ENCODE measurements at places on chromosomes 13 and 19.

- no peak for DNase-seq
Observed at GRCh38 chr13:80921971-80922370, 581.0 kb upstream of the SPRY2 start.

- peak; percentile 28 for DNase-seq
Observed at GRCh38 chr13:39132286-39133230, 94.3 kb downstream of the NHLRC3 start.

GRCh38 chr13:51618626-51619025 lies 34.4 kb downstream of the WDFY2 start:
- no peak for DNase-seq

DNA sequence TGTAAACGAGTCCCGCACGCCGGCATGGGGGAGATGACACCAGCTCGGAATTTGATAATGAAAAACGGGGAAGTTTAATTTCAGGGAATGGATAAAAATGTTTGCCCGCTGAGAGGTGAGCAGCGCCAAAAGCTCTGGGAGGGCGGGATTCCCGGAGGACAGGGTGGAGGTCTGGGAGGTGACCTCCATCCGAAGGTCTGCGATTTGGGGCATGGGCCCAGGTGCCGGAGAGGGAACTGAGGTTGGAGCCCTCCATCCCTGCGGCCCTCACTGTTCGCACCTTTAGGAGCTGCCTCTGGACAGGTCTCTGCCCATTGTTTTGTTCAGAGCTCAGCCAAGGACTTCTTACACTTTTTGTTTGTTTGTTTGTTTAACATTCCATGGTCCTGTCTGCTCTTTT lies 129.8 kb downstream of the URI1 start:
- no peak for DNase-seq

DNA sequence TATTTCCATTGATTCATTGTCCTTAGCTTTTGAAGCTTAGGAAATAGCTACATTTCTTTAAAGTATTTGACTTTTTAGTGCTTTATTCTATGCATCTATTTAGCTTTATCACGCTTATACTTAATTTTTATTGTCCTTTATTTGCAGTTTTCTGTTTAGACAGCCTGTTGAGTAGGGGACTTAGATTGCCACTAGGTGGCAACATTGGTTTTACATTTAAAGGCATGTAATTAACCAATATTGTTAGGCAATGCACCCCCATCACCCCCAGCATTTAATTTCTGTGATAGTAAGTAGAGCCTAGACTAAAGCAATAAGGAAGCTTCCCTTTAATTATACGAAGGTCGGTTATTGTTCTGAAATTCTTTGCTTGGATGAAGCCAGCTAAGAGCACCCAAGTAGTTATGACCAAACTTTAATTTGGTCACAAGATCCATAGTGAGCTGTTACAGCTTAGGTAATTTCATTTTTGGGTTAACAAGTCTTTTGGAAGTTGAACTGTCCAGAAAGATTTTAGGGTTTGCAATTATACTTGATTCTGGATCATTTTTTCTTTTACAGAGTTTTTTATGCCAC lies 36.5 kb downstream of the B3GLCT start:
- peak; percentile 5 for DNase-seq

DNA sequence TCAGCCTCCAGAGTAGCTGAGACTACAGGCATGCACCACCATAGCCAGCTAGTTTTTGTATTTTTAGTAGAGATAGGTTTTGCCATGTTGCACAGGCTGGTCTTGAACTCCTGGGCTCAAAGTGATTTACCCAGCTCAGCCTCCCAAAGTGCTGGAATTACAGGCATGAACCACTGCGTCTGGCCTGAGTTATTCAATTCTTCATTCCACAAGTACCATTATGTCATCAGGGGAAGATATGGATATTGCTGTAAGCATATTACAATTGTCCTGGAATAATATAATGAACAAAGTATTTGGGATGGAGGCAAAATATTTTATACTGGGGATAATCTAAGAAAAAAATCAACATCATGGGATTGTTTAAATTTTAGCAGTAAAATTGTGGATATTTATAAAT lies 646.0 kb upstream of the SLITRK6 start:
- no peak for DNase-seq

DNA sequence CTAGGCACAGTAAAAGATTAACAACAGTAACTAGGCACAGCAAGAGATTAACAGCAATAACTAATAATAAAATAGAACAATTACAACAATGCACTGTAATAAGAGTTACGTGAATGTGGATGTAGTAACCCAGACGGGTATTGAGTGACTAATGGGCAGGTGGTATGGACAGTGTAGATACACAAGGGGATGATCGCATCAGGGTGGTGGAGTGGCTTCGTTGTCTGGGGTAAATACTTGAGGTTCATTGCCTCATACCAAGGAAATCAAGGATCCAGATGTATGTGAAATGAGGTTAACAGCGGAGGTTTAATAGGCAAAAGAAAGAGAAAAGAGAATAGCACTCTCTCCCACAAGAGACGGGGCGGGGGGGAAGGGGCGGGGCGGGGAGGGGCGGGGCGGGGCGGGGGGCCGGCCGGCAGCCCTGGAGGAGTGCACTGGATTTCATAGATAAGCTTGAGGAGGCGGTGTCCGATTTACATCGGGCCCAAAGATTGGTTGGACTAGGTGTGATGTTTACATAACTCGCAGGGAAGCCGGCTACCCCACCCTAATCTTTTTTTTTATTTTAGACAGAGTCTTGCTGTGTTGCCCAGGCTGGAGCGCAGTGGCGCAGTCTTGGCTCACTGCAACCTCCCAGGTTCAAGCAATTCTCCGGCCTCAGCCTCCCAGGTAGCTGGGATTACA lies 106.3 kb downstream of the KCTD15 start:
- DNase-seq, result no peak

DNA sequence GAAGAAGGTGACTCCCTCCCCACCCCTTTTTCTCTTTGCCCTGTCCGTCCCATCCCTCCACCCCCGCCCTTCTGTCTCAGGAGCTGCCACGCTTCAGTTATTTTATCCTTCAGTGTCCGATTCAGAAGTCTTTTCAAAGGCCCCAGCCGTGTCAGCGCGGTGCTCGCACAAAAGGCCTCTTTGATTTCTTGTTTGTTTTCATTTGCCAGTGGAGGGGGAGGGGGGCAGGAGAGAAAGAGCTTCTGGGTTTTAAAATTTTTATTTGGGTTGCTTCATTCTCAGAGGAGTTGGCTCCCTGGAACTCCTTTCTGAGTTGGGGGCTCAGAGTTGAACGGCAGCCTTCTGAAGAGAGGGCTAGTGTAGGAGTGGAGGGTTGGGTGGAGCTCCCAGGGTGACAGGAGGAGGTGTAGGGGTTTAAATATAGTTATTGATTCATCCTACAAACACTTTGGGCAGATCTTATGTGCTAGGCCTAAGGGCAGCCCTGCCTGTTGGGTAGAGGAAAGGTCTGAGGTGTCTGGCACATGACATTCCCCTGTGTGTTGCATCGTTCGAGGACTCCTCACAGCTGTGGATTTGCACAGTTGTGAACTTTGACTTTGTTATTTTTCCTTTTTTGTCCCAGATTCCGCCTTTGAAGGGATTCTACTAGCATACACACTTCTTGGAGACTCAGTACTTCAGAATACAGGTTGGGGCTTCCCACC lies 36.8 kb downstream of the NFIX start:
- peak; percentile 21 for DNase-seq

GRCh38 chr13:77985866-77986636 lies 67.4 kb upstream of the EDNRB start:
- DNase-seq, result no peak

DNA sequence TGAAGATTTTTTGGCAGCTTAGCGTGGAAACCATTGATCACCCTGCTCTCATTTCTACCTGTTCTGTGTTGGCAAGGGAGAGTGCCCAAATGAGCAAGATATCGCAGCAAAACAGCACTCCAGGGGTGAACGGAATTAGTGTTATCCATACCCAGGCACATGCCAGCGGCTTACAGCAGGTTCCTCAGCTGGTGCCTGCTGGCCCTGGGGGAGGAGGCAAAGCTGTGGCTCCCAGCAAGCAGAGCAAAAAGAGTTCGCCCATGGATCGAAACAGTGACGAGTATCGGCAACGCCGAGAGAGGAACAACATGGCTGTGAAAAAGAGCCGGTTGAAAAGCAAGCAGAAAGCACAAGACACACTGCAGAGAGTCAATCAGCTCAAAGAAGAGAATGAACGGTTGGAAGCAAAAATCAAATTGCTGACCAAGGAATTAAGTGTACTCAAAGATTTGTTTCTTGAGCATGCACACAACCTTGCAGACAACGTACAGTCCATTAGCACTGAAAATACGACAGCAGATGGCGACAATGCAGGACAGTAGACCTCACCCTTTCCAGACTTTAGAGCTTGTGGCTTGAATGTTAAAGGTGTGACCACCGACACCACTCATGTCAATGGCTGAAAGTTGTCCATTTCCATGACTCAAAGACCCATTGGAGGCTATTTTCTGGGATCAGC lies 5.8 kb downstream of the CEBPG start:
- DNase-seq, result no peak

DNA sequence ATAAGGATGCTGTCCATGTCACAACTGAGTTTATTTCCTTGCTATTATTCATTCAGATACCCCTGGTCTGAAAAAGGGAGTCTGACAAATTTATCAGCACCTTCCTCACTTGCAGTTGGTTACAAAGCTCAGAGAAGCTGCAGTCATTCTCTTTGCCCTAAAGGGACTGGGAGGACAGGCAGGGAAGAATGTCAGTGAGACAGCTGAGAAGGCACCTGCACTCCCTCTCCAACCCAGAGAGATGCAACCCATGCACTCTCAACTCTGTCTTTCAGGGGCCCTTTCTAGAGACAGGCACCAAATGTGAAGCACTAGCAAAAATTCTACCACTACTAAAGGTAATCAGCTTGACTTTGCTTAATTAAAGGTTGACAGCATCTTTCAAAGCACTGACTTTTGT lies 83.3 kb downstream of the CRYL1 start:
- no peak for DNase-seq

DNA sequence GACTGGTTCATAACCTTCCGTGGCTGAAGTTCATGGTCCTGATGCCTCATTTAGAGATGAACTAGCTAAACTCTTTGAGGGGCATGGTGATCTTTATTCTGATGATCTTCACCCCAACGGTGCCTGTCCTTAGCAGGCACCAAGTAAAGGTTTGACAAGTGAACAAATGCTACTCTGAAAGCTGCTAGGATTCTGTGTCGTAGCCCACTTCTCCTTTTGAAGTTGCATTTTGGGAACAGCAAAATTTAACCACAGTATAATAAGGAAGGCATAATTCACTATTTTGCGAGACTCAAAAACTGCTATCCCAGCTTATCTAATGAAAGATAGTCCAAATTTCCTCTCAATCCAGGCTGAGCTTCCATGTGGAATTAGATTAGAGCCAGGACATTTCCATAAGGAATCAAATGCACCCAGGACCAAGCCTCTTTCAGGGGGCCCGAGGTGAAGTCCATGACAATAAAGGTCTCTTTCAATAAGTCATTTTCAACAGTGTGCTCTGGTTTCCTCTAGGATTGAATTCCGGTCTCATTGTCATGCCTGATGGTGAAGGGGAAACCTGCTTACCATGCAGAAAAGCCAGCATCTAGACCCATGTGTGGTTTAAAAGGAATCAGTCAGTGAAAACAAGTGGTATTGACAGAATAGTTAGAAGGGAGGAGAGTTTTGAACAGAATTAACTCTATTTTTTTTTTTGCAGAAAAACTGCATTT lies 23.1 kb downstream of the SIAH3 start:
- no peak for DNase-seq

DNA sequence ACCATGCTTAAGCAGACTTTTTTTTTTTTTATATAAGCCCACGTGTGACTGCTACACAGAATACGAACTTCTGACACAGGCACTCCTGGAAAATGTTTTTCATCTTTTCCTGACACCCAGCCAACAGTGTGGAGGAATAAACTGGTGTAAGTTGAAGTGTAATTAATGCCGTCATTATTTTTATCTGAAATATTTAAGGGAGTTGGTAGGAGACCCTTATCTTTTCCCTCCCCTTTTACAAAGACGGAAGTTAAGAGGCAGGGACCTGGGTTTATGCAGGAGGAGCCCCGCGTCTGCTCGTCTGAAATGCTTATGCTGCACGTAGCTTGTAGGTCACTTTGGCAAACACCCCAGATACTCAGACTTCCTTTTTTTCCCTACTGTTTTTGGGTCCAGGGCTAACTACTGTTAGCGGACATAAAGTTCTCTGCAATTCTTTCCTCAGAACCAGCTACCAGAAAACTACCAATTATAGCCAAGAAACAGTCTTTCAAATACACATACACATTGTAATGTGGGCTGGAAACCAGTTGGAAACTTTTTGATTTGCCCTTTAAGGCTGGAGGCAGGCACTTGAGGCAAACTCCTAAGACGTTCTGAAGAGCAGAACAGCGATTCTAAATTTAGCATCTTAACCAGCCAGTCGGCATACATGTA lies 50.8 kb downstream of the EFNB2 start:
- no peak for DNase-seq

DNA sequence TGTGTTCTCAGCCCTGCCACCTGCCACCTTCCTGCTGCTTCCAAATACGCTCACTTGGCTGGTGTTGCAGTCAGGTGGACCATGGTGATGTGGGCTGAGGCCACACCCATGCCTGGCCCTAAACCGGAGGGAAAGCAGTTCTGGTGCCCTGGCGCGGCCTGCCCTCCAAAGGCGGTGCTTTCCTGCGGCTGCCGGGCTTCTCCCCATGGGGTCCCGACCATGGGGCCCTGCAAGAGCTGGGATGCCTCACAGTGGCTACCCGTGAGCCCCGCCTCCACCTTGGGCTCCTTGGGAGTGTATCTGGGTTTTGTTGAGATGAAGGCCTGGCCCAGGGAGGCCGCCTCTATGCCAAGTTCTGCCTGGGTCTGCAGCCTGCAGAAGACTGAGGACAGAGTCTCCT lies 73.7 kb downstream of the ERICH6B start:
- DNase-seq, result no peak

- no peak for DNase-seq
Observed at GRCh38 chr19:3669947-3670795, 30.1 kb downstream of the PIP5K1C start.

DNA sequence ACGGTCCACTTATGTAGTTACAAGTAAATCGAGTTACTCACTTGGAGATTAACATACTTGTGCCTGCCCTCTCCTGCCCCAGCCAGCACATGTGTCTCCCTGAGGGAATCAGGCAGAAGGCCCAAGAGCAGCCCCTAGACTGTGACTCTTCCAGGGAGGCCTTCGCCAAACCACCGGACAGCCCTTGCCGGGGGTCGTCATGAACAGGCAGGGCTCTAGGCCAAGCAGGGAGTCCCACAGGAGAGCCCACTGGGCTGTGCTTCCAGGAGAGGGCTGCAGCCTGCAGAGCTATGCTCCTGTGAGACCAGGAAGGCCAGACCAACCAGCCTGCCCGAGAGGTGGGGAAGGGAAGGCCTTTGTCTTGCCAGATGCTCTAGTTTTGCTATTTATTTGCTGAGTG lies 283.3 kb downstream of the FOXO1 start:
- DNase-seq, result no peak

DNA sequence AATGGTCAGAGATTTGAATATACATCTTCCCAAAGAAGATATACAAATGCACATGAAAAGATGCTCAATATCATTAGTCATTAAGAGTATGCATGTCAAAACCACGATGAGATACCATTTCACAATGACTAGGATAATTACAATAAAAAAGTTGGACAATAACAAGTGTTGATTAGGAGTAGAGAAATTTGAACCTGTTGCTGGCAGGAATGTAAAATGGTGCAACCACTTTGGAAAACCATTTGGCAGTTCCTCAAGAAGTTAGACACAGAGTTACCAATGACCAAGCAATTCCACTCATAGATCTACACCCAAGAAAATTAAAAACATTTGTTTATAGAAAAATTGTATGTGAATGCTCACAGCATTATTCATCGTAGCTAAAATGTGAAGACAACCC lies 33.2 kb upstream of the STARD13 start:
- no peak for DNase-seq
